ENCODE measurements at places on chromosomes 4 and X.

DNA sequence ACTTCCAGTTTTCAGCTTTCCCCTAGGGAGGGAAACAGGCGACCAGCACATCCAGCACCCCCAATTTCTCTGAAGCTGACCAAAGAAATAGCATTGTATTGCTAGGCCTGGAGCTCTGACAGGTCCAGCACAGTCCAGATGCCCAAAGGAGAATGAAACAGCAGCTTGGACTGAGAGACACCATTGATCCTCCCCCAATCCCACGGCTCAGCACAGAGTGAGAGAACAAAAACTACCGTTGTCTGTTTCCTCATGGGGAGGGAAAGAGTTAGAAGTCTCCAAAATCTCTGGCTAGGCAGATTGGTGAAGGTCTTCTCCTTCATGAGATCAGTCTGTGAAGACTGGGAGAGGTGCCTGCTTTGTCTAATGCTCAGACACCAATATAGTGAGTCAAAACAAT lies 8.6 kb downstream of the TCEAL7 start:
- no peak for DNase-seq

GRCh38 chrX:1418901-1419544 lies 27.1 kb upstream of the SLC25A6 start:
- DNase-seq: no peak

- DNase-seq: no peak
Measured at GRCh38 chr4:115287426-115287825, 174.0 kb upstream of the NDST4 start.

DNA sequence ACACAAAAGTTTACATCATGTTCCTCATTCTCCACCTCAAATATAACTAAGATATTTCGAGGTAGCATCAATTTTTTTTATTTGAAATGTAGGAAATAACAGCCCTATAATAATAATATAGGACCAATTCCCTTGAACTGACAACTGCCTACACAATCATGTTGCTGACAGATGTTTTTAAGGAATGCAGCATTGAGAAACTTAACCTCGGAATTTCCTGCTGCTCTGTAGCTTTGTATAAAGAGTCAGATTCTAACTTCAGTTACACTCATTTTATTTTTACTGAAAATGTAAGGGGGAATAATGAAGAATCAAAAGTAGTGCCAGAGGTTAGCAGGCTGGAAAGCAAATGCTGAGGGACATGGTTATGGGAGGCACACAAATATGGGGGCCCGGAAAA lies 235.8 kb downstream of the RBMX2 start:
- no peak for DNase-seq

GRCh38 chr4:150722908-150723362 lies 141.0 kb downstream of the MAB21L2 start:
- DNase-seq: peak; percentile 13

GRCh38 chrX:53445977-53446376 lies 11.8 kb upstream of the HSD17B10 start:
- DNase-seq: peak; percentile 45
